Activated gamma-delta T cell treated with anti-CD3 and anti-CD28 coated beads, Interleukin-2, amount 50 U/mL, for 16 hours (primary cell): ENCODE measurements at places on chromosomes 11 and 22.
A peak's percentile ranks its signal among the peaks of the same experiment; 100 is the strongest.

DNA sequence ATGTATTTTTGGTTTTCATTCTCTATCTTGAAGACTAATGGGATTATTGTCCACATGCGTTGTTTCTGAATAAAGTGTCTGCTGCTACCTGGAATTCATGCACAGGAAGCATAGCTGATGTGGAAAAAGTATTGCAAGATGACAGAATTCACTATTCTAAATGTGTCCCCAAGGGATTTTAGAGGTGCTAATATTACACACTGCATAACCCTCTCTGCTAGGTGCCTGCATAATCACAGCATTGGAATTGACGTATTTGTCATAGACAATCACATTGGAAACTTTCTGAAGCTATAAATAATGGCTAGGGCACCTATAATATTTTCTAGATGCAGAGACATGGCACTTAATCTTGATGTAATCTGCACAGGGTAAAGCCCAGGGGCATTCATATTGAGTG lies 496.1 kb downstream of the JRKL start:
- no peak for DNase-seq

- no peak for DNase-seq
Observed at GRCh38 chr11:60389279-60389910, 6.9 kb upstream of the MS4A14 start.

- DNase-seq: no peak
Observed at GRCh38 chr22:35064664-35065063, 1.3 kb upstream of the ISX start.

DNA sequence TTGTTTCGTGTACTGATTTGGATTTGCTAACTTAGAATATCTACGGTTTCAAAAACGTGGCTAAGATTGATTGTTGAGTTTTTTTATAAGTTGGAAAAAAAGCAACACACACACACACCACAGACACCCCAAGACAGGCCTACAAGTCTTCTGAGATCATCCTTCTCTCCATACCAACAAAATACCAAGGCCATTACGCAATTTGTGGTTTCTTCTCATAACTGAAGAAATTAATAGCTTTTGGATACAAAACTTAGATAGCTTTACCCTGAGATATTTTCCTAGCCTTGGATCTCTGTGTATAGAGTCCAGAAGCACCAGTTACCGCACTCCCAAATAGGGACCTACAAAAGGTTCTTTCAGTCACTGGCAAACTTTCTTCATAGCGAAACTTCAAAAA lies 113.6 kb downstream of the SIK3 start:
- no peak for DNase-seq

- no peak for DNase-seq
Observed at GRCh38 chr22:37631448-37632173, 7.9 kb upstream of the SH3BP1 start.

- no peak for DNase-seq
Observed at GRCh38 chr11:32891657-32892354, 805 bp upstream of the QSER1 start.

- no peak for DNase-seq
Observed at GRCh38 chr11:20407344-20407743, 19.8 kb downstream of the PRMT3 start.

GRCh38 chr11:33266393-33267215 lies 9.4 kb downstream of the HIPK3 start:
- no peak for DNase-seq

- no peak for DNase-seq
Observed at GRCh38 chr11:43410394-43410793, 51.7 kb downstream of the TTC17 start.

DNA sequence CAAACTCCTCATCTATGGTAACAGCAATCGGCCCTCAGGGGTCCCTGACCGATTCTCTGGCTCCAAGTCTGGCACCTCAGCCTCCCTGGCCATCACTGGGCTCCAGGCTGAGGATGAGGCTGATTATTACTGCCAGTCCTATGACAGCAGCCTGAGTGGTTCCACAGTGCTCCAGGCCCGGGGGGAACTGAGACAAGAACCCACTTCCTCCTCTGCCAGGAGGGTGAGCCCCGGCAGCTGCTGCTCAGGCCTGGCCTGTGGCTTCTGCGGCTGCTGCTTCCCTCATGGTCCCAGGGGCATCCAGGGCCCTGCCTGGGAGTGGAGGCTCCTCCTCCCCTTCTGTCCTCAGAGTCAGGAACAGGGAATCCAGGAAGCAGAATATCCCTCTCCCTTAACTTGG lies 98.4 kb downstream of the ZNF280B start:
- DNase-seq: no peak

DNA sequence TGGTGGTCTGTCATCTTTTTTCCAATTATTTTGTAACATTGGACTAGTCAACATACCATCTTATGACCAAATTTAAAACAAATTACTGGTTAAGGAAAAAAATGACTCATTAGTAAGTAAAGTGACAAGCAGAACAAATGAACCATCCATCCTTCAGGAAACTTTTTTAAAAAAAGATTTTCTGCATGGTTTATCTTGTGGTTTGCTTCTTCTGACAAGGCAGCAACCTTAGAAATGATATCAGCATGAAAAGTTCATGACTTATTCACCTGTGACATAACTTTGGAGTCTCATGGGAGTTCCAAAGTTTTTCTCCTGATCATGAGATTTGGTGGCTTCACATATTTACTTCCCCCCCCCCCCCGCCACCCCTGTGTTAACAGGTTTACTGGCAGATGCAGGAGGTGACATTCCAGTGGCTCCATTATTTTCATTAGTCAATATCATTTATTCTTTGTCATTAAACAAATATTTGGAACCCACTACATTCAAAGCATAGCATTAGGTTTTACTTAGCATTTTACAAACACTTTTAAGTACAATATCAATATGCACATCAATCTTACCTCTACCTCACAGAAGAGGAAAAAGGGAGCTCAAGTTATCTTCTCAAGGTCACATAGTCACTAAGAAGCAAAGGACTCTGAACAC lies 40.7 kb downstream of the DCUN1D5 start:
- DNase-seq: no peak

DNA sequence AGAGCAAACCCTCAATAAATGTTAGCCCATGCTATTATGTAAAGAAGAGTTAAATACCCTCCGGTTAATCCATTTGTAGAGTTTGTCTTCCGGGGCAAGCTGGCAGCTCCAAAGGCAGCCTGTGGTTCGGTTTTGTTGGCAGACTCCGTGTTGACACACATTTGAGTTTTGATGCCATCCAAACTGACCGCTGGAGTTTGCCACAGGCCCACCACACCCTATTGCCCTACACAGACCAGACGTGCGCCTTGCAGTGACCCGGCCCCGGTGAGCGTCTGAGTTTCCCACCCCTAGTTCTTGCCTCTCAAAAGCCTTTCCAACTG lies 25.1 kb downstream of the ELFN2 start:
- DNase-seq: no peak

DNA sequence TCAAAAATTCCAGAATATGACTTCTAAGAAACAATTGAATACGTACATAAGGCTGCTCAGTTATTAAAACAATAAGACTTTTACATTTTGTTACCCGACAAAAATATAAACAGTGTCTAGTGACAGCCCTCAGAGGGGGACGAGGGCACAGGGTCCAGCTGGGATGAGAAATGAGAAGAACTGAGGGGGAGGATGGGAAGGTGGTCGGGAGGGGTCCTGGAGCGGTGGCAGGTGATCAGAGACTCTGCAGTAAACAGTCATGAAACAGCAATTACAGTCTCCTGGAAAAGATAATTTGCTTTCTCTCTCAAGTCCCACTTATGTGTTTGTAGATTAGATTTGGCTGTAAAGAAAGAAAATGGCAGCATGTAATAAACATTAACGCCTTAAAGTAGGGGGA lies 56.0 kb downstream of the PACSIN2 start:
- DNase-seq: no peak

DNA sequence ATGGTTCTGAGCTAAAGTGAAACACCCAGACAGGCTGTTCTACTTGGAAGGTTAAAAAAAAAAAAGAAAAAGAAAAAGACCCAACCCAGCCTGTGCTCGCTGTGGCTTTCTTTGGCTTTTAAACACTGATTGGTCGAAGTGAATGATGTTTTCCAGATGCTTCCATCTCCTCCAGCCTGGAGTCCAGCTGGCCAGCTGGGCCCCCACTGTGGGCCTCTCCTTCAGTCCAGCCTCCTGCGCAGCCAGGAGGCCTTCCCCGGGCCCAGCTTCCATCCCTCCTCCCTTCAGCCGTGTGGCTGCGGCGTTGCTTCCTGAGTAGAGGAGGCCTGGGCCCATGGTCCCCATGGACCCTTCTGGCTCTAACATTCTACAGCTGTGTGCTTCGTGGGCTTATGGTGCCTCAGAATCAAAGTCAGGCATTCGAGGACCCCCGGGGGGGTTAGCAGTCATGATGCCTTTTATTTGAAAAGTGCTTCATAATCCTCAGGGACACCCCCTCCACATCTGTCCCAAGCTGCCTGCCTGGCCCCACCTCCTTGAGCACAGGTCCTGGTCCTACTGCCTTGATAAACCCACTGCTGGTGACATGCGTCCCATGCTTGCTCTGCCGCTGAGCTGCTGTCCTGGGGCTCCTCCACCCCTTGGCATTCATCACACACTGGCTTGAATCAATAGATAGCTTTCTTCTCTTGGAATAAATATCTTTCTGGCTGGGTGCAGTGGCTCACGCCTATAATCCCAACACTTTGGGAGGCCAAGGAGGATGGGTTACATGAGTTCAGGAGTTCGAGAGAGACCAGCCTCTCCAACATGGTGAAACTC lies 42.2 kb upstream of the FBLN1 start:
- no peak for DNase-seq

- no peak for DNase-seq
Observed at GRCh38 chr11:69817265-69818230, 1.7 kb downstream of the FGF3 start.

- DNase-seq: peak; percentile 24
Observed at GRCh38 chr11:135075740-135076139, 663.7 kb upstream of the B3GAT1 start.

DNA sequence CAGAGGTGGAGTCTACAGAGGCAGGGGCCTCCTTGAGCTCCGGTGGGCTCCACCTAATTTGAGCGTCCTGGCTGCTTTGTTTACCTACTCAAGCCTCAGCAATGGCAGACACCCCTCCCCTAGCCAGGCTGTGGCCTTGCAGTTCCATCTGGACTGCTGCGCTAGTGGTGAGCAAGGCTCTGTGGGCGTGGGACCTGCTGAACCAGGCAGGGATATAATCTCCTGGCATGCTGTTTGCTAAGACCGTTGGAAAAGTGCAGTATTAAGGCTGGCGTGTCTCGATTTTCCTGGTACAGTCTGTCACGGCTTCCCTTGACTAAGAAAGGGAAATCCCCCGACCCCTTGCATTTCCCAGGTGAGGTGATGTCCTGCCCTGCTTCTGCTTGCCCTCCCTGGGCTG lies 77.7 kb downstream of the GDPD4 start:
- DNase-seq: no peak

GRCh38 chr22:22666307-22667091 lies 22.1 kb downstream of the GGTLC2 start:
- DNase-seq: no peak

GRCh38 chr11:129728581-129728980 lies 87.1 kb upstream of the TMEM45B start:
- DNase-seq: no peak

GRCh38 chr11:23095650-23096189 lies 235.4 kb upstream of the CCDC179 start:
- no peak for DNase-seq

DNA sequence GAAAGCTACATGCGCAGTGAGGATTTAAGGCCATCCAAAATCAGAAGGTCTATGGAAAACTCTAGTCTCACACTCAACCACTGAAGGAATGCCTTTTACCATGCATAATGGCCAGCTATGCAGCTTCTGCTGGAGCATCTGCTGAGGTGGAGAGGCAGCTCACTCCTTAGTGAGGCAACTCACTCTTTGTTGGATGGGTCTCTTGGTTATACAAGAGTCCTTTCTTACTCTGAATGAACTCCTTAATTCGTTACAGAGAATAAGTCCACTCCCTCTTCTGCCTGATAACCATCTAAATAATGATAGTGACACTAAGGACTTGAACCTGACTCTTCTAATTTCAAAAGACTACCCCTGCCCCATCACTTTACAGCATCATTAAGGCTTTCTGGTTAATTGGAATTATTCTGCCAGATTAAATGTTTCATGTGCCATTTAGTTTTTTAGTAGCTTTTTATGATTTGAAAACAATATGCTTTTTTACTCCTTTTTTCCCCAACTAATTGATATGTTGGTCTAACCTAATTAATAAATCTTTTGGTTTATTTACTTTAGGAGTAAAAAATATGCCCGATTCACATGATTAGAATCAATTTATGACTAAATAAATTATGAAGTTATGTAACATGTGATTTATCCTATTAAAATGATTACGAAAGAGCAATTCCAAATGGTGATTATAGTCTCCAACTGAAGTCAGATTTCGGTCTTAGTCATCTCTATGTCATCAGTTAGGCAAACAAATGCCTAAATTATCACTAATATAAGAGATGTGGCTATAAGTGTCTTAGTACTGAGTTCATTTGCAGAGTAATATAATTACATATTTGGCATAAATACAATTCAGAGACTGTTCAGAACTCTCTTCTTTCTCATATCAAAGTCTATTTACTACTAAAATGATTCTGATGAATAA lies 286.7 kb upstream of the CCDC90B start:
- DNase-seq: no peak

DNA sequence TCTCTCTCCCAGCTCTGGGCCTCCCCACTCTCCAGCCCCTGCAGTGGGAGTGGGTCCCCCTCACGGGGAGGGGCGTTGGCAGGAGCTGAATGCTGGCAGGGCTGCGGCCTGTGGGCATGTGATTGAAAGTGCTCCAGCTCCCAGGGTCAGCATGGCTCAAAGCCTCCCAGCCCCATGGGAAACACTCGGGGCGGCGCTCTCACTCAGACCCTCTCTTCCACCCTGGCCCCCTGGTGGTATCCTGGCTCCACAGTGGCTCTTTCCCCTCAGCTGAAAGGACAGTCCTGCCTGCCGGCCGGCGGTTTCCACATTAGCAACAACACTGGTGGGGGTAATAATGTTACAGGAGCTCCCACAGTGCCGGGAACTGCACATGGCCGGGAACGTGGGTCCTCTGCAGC lies 35.5 kb downstream of the POLR3H start:
- no peak for DNase-seq

DNA sequence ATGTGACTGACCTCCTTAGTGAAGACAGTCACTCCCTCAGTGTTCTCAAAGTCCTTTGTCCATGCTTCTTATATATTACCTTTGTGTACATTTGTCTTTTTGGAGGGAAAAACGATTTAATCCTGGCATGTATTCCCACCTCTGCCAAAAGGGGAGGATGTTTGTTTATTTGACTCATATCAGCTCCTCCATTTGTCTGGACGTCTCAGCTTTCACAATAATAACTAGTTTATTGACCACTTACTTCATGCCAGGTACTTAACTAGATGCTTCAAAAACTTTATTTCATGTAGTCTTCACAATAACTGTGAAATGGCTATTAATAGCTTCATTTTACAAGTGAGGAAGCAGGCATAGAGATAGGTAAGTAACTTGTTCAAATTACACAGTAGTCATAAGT lies 5.3 kb downstream of the TBCEL start:
- DNase-seq: no peak

GRCh38 chr11:61701242-61701886 lies 21.2 kb downstream of the DAGLA start:
- no peak for DNase-seq

DNA sequence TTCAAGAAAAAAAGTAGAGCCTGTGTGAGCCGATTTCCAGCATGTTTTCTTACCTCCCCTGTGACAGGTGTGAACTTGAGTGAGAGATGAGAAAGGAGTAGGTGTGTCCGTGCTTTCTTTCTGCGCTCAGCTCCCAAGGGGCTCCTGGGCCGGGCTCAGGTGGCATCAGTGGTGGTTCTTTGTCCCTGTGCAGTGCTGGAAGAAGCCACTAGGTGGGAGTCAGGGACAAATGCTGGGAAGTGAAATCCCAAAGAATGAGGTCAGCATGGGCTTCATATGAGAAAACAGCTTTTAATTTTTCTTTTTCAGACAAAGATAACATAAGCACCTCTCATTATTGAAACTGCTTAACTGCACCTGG lies 57.8 kb downstream of the PPFIBP2 start:
- no peak for DNase-seq
